ENCODE measurements at places on chromosomes 2 and 18.

GRCh38 chr2:45156605-45157004, 147.4 kb upstream of the SIX2 start:
- DNase-seq: no peak

DNA sequence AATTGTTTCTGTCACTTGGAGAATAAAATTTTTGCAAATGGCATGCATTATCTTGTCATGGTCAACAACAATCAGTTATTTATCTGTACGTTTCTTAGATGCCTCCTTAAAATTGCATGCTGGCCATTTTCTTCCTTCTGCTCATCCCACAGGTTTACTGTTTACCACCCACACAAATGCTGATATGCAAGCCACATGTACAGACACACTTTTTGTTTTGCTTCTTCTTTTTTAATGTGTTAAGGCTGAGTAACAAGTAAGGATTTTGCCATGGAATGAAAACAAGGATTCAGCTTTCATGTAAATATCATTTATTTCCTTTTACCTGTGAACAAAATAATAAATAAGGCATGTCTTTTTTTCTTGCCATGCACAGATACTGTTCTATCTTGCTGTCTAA, 1077.1 kb upstream of the ZEB2 start:
- no peak for DNase-seq

GRCh38 chr2:29065068-29065811, 9.1 kb downstream of the PCARE start:
- no peak for DNase-seq

DNA sequence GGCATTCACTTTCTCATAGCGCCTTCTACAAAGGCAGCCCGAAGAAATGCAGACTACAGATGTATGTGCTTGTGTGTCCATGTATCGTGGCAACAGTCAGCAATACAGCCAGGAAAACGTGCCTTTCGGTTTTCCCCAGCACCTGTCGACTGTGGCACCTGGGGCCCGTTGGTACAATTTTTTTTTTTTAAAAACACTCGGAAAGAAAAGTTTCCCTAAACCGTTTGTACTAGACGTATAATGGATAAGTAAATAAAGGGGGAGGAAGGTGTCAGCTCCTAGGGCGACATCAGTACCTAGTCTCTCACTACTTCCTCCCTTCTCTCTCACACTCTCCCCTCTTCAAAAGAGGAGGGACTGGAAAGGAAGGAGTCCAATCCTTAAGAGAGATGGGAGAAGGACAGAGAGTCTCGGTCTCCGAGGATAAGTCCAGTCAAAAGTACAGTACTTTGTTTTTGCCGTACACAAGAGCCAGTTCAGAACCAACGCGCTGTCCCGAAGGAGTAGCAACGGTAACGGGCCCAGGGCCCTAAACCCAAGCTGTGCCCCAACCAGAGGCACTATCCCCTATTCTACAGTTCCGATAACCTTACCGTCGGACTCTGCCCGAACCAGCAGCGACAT, 759 bp downstream of the PPP4R3B start:
- no peak for DNase-seq

- DNase-seq: no peak
These were observed 39.1 kb upstream of the NABP1 start for GRCh38 chr2:191638802-191639172.

DNA sequence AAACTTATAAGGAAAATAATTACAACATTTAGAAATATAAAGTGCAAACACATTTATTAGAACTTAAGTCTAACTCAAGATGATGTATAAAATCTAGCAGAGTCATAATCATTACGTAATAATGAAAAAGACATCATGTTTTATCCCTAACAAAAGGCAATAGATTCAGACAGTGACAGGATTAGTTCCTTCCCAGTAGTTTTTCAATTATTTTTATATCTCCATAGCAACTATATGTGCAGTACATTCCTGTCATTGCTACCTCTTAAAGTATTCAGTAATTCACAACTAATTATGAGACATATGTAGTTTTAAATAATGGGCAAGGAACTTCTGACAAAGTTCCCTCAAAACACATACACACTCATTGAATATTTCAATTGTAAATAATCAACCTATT, 687.9 kb downstream of the CCDC85A start:
- DNase-seq: no peak

DNA sequence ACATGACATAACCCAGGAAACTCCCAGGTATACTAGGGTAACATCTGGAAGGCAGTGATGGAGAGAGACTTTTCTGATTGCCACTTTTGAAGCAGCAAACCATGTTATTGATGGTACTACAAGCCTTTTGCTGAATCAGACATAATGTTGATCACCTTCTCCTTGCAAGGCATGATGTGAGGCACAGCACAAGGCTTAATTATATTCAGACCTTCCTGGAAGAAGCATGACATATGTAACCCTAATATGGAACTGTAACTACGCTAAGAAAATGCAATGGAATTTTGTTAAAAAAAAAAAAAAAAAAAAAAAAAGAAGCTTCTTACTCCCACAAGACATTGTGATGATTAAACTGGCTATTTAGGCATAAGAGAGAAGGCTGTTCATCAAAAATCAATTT, 145.4 kb downstream of the ALK start:
- DNase-seq: no peak

- DNase-seq: no peak
These were observed 14.3 kb downstream of the ZNF142 start for GRCh38 chr2:218645126-218645525.

DNA sequence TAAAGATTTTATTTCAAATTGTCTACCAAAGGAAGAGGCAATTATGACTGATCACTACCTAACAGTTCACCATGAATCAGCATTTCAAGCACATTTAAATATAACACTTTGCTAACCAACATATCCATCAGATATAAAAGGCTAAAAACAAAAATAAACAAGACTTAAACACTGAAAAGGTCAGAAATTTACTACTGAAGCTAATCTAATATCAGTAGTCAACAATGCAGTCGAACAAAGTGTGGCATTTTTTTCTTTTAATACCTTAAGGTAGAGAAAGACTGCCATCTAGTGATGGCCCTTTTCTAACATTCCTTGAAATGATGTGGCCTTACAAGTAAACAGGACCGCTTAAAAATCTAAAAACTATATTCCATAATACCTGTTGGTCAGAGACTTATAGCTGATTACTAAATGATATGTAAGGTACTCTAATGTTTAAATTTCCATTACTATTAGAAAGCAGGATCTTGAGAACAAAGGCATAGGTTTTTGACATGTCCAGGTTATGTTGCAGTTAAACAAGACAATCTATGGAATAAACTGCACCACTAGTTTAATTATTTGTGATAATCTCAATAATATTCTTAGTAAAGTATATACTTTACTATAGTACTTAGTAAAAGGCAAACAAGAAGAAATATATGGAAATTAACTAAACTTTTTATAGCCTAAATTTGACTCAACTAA, 80.0 kb downstream of the EXOC6B start:
- peak; percentile 13 for DNase-seq

DNA sequence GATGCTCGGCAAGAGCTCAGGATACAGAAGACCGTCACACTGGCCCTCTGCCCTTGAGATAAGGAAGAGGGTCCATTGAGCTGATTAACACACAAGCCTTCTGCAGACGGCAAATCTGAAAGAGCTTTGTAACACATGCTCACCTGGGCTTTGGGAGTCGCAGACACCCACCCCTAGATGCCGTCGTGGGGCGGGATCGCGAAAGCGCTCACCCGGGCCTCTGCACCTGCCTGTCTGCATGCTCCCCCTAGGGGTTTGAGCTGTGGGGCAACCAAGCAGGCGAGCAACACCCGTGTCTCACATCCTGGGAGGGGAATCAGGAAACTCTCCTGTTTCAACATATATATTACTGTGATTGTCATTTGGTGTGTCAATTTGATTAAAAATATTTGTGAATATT, 99.8 kb upstream of the KCNH7 start:
- no peak for DNase-seq
